ENCODE measurements at places on chromosomes 16 and 17. TPM values are rescaled to one million over a fixed set of nuclear protein-coding genes. Genes with fewer than 3 reads are reported as not detected.

DNA sequence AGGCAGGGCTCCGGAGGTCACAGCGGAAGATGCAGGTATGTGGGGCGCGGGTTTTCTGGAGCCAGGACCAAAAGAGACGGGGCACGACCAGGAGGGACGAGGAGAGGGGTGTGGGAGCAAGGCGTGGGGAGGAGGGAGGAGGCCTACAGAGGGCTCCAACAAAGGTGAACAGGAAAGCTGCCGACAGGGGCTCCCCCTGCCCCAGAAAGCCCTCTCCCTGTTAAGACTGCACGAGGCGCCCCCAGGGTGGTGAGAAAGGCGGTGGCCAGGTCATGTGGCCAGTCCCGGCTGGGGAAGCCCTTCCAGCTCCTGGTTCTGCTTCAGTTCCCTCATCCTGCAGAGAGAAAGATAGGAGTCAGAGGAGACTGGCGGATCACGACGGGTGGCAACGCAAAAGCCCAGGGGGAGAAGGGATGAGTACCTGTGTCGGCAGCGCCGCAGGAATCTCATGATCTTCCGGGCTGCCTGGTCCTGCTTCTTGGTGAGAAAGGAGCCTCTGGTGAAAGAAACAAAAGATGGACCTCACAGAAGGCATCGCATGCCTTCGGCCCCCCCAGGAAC is 949 bp upstream of the SPAG7 start:
- no peak for DNase-seq

DNA sequence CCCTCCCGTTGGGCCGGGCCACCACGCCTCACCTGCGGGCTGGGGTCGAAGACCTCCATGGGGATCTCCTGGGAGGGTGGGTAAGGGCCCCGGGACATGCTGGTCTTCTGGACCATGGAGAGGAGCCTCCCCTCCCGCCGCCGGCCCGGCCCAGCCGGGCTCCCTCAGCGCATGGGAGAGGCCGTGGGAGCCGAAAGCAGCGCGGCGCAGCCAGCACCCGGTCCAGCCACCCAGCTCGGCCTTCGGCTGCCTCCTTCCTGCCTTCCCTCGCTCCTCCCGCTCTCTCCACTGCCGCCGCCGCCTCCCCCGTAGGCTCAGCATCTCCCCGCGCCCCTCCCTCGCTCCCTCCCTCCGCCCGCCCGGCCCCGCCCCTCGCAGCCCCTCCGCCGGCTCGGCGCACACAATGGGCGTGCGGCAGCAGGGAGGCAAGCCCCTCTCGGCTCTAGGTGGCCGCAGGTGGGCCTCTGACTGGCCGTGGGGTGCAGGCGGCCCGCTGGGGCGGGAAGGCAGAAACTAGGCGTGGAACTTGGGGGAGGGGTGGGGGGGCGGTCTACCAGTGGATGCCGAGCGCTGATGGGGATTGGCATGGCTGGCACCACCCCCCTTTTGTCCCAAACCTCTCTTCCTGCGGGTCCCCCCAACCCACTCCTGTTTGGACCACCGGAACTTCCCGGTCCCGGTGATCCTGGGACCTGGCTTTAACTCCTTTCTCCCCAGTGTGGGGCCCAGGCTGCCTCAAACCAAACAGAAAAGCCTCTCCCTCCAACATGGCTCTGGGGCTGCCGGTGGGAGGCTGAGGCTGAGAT is at the start of gene CACNB1:
Gene CACNB1 (minus strand): TSS at position 290 of the 806 bp plus-strand sequence. CDS start 174 bp downstream, at position 116.
- peak; percentile 94 for DNase-seq

DNA sequence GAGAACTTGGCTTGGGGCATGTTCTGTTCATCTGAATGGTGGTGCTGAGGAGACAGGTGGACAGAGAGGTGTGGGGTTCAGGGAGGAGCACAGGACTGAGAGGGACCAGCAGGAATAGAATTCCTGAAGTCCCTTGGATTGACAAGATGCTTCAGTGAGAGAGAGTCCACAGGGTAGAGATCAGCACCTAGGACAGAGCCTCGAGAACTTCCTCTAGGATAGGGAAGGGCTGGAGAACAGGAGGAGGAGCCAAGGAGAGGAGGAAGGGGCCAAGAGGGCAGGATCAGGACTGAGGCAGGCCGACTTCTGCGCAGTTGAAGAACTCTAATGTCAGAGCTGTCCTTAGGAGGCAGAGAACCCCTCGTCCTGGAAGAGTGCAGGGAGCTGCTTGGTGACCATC is 138.4 kb downstream of the PRKCB start:
- DNase-seq = no peak

C17orf67 gene
- total RNA-seq = not detected

YWHAE gene
- total RNA-seq = 189 TPM

DNA sequence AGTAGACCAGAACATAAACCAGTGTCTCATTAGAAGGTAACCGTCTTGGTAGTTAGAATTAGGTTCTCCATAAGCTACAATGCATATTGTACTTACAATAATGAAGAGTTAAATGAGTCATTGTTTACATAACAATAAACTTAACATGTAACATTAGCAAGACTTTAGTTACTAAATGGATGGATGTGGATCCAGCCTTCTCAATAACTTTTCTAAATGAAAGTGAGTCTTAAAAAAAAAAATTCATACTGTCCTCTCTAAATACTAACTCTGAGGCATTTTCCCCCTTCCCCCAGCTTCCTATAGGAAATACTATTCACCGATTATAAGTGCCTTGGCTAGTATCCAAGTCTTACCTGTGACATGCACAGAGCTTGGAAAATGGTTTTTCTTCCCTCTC is 155.3 kb downstream of the CYB561 start:
- no peak for DNase-seq

ACSM2A gene
- not detected for total RNA-seq

KRT25 gene
- total RNA-seq = not detected

DNA sequence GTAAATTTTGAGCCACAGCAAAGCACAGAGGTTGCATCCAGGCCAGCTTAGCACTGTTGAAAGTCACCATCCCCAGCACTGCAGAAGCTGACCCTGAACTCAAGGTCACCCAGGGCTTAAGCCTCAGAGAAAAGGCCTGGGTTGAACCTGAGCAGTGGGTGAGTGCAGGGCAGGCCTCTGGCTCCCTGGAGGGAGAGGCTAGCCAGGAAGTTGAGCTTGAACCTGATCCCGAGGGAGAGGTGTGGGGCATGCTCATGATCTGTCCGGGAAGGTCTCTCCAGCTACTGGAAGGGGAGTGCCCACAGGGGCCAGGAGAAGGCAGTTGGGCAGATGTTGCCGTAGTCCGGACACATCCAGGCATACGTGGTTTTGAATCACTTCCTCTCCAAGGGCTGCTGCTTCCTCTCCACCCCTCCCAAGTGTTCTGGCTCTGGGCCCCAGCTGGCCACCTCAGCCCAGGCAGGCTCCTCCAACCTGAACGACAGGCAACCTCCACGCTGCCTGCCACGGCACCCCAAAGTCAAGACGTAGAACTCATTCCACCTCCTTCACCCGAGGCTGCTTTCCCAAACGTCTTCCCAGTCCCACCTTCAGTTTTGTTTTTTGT is 18.4 kb downstream of the CARHSP1 start:
- peak; percentile 40 for DNase-seq

DNA sequence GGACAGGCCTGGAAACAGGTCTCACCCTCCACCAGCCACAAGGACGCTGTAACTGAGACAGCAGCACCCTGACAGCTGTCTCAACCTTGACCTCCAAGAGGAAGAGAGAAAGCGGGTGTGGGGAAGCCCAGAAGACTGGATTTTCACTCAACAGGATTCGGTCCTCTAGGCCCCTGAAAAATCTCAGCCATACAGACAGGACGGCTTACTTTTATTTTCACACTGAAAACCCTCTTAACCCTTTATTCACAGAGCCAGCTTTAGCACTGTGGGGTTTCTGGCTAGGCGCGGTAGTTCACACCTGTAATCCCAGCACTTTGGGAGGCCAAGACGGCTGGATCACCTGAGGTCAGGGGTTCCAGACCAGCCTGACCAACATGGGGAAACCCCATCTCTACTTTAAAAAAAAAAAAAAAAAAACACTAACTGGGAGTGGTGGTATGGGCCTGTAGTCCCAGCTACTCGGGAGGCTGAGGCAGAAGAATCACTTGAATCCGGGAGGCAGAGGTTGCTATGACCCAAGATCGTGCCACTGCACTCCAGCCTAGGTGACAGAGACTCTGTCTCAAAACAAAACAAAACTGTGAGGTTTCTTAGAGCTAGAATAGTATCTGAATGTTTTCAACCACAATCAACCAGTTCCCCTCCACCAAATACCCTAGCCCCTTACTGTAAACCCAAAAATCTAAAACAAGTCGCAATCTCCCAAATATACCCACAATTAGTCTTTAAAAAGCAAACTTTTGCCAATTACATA is 5.3 kb downstream of the ANKRD11 start:
- DNase-seq = no peak

ATF7IP2 gene
- total RNA-seq = 57.3 TPM

GRCh38 chr17:72120642-72121163 is at the start of gene SOX9:
Gene SOX9 (plus strand): TSS chr17:72121020. CDS start chr17:72121392, 372 bp downstream.
- peak; percentile 96 for DNase-seq

GRCh38 chr17:6241381-6241780 is 171.2 kb downstream of the WSCD1 start:
- no peak for DNase-seq

- no peak for DNase-seq
These were observed 224.7 kb downstream of the SNX29 start for GRCh38 chr16:12201216-12201615.

Data from Karpas-422 (cell line).